Activated B cell treated with CpG ODN at 0.5 μM for 24 hours (primary cell): ENCODE measurements at places on chromosomes 11 and 22.

DNA sequence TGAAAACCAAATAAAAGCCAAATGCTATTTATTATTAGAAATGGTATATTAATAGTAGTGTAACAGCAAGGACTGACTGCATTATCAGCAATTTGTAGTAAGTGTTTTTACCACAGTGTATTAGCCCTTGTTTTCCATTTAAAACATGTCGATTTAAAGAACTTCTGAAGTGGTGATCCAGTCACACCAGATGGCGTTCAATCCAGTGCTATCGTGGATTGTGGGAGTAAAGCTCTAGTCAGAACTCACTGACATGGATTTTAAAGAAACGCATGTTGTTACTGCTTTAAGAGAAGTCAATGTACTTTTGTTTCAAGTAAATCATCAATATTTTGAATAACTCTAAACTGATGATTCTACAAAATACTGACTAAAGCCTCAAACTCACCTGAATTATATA, 51.1 kb downstream of the LARGE2 start:
- no peak for DNase-seq

DNA sequence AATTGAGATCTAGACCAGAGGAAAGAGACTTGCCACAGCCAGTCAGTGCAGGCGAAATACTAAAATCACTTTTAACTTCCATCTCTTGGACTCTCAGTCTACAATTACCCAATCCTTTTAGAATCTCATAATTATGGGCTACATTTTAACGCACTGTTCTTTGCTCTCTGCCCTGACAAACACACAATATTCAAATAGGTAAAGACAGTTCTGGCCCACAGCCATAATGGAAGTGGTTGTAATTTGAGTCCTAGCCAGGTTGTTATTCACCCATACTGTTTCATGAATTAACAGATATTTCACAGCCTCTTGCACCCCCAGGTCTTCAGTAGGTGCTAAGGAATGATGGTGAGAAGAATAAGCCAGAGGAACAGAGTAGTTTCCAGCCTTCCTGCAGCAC, 830 bp downstream of the C11orf97 start:
- DNase-seq = no peak

DNA sequence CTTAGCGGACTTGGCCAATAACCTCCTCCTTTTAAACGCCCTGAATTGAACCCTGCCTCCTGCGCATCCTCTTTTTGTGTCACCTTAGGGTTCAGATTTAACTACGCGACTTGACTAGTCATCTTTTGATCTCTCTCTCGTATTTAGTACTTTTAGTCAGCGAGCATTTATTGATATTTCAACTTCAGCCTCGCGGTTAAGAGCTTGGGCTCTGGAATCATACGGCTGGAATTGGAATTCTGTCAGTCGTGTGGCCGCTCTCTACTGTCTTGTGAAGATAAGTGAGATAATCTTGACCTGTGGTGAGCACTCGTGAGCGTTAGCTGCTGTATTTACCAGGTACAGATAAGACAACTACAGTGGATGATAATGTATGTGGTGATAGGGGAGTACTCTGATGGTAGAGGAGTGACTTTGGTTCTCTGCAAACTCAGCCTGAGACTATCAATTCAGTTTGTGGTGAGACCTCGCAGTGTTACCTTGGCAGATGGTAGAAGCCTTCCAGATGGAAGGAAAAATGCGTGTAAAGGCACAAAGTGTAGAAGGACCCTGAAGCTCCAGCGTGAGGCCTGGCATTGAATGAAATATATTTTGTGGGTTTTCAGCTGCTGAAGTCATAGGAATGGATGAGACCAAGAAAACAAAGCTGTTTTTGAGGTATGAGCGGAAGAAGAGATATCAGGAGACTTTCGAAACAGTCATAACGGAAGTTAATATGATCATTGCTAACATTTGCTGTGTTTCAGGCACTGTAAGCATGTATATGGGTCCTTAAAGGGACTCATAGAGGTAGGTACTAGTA, 682 bp downstream of the ATM start:
- no peak for DNase-seq

- DNase-seq = no peak
Observed at GRCh38 chr11:110654456-110654855, 57.8 kb downstream of the ARHGAP20 start.

DNA sequence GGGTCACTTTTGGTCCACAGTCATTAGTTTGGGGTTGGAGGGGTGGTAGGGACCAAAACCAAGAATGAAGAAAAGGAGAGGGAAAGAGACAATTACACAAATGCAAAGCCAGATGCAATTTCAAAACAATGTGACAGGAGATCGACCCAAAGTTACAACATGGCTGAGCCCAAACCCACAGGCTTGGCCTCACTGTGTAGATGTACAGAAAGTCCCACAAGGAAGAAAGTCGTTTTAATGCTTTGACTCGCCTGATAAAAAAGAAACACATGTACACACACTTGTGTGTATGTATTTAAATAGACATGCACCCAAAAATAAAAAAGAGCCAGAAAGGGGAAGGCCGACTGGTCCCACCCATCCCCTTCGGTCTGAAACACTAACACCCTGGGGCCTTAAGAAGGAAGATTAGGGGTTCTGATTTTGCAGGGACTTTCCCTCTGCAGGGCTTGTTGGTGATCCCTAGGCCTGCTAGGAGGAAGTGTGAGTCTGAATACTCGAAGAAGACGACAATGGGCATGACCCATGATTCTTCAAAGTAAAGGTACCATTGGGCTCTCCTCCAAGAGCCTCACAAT, 104.1 kb downstream of the ETS1 start:
- DNase-seq = no peak

DNA sequence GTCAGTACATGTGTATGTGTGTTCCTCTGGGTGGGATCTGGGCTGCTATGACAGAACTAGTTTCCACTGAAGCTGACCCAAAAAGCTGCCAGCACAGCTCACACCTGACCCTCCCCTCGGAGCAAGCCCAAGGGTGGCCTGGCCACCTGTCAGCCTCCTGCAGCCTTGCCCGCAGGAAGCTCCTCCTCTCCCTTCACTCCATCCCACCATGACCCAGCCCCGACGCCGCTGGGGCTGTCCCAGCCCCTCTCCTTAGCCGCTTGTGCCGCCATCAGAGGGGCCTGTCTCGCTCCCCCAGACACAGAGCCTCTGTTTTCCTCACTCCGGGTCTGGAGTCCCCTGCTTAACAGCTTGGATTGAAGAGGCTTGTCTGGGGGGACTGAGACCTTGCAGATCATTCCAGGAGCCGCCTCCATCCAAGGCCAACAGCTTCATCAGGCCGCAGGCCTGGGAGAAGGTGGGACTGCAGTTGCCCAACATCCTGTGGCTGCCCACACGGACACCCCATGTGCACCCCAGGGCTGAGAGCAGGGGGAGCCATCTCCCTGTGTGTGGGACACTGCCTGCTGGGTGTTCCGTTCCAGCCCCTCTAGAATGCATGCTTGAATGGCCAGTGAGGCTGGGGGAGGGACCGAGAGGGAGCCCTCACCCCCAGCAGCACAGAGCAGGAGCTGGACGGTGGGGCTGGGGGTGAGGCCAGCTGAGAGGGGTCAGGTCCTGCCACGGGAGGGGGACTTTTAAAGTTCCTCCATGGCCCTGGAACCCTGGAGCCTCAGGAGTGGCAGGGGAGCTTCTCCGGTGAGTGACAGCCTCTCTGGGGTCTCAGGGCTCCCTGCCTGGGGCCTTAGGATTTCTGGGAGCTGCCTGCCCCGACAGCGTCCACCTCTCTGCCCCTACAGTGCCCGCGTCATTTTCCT, 696 bp downstream of the MRGPRF start:
- DNase-seq = no peak

DNA sequence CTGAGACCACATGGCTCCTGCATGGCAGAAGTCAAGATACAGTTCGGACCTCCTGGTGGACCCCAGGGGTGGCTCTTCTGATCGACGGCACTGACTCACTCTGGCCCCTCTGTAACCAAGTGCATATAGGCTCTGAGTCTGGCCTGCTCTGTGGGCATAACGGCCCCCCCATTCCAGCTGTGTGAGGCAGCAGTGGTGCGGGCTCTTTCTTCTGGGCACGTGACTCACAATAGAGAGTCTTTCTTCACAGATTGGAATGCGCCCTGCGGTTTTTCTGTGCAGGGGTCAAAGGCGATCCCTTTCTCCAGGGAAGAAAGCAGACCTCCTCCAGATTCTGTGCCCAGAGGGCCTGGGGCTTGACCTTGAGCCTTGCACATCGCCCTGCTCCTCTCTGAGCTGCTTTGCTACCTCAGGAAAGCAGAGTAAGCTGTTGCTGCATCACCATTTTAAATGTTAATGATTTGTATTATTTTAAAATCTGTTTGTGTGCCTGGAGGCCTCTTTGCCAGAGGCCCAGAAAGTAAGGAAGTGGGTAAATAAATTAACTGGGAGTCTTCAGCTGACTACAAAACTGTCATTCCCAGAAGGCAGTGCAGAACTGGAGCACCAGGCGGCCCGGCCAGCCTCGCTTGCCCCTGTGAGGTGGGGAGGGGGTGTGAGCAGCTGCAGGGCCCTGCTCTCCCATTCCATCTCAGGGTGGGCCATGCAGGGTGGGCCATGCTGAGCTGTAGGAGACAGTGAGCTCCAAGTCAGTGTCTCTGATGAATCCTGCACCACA, 199.0 kb downstream of the GRIK4 start:
- no peak for DNase-seq

DNA sequence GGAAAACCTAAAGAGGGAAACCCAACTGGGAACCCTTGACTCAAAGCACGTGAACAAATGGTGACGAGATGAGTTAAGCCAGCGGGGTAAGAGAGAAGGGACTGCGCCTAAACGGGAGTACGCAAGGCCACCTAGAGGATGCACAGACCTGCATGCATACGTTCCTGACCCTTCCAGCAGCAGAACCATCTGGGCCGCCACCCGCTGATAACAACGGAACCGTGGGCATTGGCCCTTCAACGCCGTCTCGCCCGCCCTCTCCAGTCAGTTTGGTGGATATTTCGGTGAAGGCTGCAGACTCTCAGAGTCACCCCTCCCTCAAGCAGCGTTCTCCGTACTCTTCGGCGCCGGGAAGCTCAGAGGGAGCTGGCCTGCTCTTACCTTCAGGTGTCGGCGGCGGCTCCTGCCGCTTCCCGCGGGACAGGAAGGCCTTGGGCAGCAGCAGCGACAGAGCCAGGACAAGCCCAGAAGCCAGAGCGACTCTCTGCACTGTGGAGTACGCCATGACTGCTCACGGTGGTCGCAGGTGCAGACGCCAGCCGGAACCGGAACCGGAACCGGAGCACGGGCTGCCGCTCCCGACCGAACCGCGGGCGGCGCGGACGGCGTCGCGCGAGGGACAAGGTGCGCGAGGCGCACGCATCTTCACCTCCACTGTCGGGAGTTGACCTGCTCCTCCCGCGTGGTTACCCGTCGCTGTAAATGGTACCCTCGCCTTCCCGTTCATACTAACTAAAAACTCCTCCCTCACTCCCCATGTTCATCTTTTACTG, at the start of gene RIC3:
Gene RIC3 (minus strand): TSS at position 541 of the 773 bp plus-strand sequence. CDS start 36 bp downstream, at position 505.
- DNase-seq = peak; percentile 49

DNA sequence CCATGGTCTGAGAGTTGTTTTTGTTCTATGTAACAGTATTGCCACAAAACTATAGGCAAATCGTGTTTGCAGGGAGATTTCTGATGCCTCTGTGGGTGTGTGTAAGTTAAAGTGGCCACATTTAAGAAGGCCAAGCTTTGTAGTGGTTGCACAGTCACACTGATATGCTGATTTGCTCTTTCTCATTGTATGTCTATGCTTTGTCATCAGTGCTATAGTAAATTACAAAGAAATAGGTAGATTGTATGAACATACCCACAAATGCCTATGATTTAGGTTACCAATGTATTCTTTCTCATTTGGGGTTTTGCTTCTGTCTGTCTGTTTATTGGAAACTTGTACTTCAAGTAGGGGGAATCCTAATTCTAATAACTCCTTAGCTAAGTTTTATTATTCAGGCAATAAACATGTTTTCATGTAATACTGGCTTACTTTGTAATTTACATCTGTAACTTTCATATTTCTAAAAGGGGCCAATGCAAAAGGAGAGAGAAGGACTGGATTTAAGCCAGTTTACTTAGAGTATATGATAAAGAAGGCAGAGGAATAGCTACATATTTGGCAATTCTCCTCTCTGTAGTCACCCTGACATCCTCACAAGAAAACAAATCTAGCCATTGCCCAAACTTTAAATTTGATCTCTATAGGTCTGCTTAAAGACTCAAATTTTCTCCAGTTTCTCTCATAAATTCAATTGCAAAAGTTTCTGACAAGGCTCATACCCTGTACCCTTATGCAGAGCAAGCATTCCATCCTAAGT, 2.0 kb downstream of the FIBIN start:
- no peak for DNase-seq

GRCh38 chr11:2221591-2221990, 48.8 kb downstream of the ASCL2 start:
- no peak for DNase-seq

DNA sequence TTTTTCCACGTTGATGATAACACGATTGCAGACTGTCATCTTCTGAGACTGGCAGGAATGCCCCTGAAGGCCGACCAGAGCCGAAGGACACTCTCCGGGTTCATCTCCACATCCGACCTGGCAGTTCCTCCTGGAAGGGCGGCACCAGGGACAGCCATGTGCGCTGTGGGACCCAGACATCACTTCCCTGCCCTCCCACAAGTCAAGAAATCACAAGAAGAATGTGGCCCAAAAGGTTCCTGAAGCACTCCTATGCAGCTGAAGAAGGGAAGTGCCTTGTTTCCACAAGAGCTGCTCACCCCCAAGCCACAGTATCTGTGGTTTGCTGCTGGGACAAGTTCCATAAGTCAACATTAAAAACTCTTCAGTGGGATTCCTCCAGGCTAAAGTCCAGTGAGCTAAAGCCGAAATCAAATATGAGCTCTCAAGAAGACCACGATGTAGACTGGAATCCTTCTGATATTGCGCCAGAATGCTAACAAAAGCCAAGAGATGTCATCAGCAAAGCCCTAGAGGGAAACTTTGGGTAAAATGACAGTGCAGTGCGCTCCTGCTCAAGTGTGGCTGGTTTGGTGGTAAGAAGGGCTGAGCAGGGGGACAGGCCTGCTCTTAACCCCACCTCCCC, 21.2 kb downstream of the PACSIN2 start:
- no peak for DNase-seq

DNA sequence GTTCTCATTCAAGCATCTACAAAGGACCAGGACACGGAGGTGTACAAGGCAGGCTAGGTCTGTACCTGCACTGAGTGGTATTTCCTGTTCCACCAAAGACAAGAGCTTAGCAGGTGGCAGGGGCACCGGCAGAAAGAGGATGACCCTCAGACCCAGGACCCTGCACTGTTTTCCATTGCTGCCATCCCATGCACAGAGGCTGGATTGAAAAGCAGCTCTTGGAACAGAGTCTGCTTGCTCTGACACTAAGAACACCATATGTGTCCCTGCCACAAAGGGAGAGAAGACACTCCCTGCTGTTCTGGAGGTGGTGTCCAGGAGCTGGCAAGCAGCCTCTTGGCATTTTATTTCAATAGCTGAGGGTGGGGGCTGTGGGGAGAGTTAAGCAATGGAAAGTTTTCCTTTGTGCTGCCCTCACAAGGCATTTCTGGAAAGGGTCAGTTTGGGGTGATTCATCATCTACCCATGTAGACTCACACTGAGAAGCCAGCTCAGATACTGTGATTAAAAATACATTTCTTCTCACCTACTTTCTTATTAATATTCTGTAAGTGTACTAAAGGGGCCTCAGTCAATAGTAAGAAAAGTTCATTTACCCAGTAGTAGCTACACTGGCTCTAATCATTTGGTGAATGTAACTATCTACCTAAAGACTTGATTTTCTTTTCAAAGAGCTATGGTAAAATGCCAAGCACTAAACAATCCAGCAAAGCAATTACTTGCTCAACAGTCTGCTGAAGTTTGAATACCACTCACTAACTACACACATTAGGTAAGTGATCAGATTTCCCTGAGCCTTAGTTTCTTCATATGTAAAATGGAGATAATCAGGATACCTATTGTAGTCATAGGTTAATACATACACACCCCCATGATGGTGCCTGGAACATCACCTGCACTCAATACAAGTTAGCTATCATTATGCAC, 55.2 kb downstream of the SLC1A2 start:
- DNase-seq = no peak
